ENCODE measurements at places on chromosomes 16 and 17. TPM values are rescaled to one million over a fixed set of nuclear protein-coding genes. Genes with fewer than 3 reads are reported as not detected.

BRIP1 gene
- total RNA-seq: 16.1 TPM

RRAD gene
- total RNA-seq: 12.5 TPM

PTX4 gene
- 0.32 TPM for total RNA-seq

ODAD4 gene
- total RNA-seq: 0.43 TPM

TMEM114 gene
- total RNA-seq: not detected

GLTPD2 gene
- total RNA-seq: not detected

RNF222 gene
- not detected for total RNA-seq

PRKCB gene
- not detected for total RNA-seq

DNA sequence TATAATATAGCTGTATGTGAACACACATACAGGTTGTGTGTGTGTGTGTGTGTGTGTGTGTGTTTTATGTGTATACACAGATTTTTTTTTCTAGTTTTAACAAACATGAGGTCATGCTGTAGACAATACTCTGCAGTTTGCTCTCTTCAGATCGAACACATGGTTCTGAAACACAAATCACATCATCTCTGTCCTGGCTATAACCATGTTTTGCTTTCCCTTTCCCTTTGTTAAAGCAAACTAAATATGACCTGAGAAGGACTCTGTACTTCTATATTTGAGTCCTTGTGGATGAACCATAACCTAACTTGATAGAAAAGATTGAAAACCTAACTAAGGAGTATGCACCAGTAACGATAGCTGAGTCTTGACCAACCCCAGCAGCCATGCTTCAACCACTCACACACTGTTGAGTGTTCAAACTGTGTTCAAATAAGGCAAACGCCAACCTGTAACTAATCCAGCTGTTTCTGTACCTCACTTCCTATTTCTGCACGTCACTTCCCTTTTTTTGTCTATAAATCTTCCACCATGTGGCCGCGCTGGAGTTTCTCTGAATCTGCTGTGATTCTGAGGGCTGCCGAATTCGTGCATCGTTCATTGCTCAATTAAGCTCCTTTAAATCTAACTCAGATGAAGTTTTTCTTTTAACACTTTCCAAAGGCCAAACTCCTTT is 303.8 kb downstream of the HS3ST3B1 start:
- DNase-seq: no peak

GRCh38 chr16:11073407-11073999 is 129.1 kb downstream of the CLEC16A start:
- DNase-seq: no peak

GRCh38 chr17:29613352-29613837 is 9.3 kb downstream of the CORO6 start:
- DNase-seq: peak; percentile 91
